ENCODE measurements at places on chromosomes 1 and 21.

GRCh38 chr1:41495210-41495948 lies 10.9 kb upstream of the EDN2 start:
- no peak for DNase-seq

DNA sequence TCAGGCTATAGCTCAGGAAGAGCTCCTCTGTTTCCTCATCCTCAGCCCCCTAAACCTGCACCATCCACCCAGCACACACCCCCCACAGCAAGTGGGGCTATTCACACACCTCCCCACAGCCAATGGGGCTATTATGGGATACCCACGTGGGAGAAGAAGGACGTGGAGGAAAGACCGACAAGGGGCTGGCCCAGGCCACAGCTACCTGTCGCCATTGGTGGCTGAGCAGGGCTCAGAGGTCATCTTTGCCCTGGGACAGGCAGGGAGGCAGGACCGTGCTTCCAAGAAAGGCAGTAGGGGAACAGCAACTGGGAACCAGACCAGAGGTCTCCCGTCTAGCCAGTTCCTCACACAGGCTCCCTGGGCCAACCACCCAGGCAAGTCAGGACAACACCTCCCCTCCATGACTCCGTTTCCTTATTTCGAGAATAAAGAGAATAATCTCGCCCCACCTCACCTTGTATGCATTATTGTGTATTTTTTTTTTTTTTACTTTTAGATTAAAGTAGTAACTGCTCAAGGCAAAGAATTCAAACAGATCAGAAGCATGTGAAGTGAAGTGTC lies 92.3 kb upstream of the TARDBP start:
- DNase-seq, result no peak

DNA sequence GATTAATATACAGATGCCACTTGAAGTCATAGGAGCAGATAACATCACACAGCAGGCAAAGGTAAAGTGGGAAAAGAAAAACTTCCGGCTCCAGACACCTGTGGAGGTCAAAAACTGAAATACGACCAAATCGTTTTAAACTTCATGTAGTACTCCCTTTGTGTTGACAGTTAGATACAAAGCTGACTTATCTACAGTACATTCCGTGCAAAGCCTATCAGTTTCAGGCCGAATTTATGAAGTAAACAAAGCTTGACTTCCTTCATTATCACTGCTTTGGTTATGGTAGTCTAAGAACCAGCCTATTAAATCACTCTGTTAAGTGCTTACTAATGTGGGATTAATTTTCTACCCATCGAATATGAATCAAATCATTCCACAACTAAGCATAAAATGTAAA lies 156.3 kb downstream of the SMYD3 start:
- no peak for DNase-seq

DNA sequence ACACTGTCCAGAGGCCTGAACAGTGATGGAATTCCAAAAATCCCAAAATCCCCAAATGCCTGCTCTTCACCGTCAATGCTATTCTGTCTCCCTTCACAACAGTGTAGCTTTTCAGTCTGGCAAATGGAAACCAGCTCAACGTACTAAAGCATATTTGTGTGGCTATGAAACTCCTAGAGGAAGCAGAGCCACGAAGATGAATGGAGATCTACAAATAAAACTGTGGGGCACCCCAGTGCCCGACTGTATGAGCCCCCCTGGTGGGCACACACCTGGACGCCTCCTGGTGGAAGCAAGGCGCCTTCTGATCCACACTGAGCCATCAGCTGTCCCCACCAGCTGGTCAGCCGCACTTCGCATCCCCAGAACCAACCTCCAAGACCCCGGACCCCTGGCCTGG lies 129.1 kb upstream of the SOD1 start:
- no peak for DNase-seq

GRCh38 chr1:89611721-89612120 lies 21.2 kb upstream of the LRRC8C start:
- no peak for DNase-seq

DNA sequence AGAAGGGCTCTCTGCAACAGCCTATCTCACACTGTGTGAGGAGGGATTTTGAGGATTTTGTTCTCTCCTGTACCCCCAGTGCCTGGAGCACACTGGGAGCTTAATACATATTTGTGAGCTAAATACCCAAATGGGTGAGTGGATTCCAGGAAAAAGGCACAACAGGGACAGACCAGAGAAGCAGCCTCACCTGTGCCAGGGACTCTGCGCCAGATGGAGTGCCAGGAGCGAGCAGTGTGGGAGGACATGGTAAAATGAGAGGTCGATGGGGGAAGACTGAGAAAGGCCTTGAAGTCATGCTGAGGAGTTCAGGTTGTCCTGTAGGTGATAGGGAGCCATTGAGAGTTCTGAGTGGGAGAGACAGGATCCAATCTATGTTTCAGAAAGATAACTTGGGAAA lies 11.0 kb upstream of the KCNA2 start:
- no peak for DNase-seq

- DNase-seq, result no peak
Measured at GRCh38 chr1:153597206-153597605, 15.7 kb downstream of the S100A16 start.

DNA sequence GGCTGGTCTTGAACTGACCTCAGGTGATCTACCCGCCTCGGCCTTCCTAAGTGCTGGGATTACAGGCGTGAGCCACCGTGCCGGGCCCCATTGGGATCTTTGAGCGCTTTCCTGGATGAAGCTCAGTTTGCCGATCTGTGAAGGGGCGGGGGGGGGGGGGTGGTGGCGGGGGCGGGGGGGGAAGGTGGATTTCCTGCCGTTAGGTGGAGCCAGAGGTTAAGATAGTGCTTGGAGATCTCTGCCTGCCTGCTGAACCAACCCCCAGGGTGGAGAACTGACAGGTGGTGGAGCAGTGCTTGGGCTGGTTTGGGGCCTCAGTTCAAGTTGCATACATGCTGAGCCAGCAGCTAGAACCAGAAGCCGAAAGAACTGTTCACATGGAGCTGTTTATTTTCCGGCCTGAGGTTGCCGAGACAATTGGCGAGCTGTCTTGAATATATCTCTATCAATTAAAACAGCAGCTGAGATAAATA lies 1.7 kb downstream of the TMCC2 start:
- DNase-seq, result peak; percentile 76

DNA sequence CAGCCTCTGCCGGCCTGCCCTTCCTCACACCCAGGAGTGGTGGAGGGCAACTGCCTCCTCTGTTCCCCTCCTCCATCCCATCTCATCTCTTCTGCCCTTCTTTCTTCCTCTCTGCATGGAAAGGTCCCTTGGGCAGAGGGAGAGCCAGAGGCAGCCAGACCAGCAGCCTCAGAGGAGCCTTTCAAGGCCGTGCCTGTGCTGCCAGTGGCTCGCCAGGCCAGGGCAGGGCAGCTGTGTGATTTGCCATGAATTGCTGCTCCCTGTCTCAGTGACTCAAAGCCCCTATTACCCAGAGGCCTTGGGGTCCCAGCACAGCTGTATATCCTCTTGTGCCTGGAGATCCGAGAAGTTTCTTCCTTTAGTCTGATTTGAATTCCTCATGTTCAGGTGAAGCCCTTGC lies 21.9 kb downstream of the TMCC2 start:
- no peak for DNase-seq

DNA sequence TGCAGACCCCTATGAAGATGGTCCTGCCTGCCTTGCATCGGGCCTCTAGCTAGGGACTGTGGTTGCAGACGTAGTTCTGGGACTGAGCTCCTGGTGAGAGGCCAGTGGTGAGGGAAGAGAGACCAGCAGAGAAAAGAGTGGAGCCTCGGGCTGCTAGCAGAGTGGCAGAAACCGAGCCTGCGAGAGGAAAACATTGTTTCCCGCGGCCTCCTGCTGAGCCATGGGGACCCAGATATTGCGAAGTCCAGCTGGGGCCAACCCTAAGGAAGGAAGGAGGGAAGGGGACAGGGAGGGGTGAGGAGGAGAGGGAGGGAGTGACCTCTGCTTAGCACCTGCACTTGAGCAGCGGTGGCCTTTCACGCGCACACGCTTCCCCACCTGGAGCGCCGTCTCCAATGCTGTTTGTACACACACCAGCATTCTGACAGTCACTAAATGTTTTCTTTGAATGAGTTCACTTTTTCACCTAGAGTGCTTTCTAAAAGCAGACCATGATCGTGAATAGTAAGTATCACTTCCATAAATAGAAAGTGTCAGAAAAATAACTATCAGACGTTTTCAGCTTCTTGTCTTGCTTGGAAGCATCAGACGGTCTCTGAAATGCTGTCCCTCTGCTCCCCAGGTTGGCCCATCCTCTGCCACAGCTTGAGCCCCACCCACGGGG lies 2.5 kb upstream of the FNDC10 start:
- no peak for DNase-seq

GRCh38 chr1:169868978-169869377 lies 24.7 kb downstream of the SCYL3 start:
- no peak for DNase-seq

GRCh38 chr1:156896490-156897033 lies 3.0 kb downstream of the PEAR1 start:
- DNase-seq, result no peak

GRCh38 chr1:53693773-53694717 lies 44.9 kb downstream of the GLIS1 start:
- DNase-seq, result no peak

- no peak for DNase-seq
Measured at GRCh38 chr1:23989263-23989662, 9.1 kb upstream of the SRSF10 start.

DNA sequence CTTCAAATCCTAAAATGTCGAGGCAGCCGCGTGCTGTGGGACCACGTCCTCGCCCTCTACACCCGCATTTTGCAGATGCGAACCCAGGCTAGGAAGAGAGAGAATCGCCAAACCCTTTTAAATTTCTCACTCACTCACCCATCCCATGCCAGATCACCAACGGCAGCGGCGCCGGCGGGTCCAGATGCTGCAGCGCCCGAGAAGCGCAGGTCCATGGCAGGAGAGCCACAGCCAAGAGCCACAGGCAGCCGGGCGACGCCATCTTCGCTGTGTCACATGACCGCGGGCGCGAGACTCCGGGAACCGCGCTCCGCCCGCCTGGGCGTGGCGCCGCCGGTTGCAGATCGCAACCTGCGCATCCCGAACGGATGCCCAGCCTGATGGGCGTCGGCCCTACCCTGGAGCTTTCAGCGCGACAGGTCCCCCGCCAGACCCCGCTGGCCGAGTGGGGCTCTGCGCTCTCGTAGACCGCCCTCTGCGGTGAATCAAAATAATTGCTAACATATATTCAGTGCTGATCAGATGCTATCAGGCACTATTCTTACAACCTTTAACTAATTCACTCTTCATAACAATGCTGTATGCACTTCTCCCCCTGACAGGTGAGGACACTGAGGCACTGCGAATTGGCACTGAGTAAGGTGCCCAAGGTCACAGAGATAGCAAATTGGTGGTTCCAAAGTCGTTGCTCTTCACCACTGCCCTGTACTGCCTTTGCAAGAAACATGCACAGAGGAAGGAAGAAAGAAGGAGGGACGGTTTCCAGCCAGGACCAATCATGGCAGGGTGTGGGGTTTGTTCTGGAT lies at the start of gene PPT1:
Gene PPT1 (minus strand): TSS at position 276 of the 806 bp plus-strand sequence. CDS start 14 bp downstream, at position 262.
- peak; percentile 40 for DNase-seq

- no peak for DNase-seq
Measured at GRCh38 chr1:6011161-6011945, 19.1 kb upstream of the NPHP4 start.

DNA sequence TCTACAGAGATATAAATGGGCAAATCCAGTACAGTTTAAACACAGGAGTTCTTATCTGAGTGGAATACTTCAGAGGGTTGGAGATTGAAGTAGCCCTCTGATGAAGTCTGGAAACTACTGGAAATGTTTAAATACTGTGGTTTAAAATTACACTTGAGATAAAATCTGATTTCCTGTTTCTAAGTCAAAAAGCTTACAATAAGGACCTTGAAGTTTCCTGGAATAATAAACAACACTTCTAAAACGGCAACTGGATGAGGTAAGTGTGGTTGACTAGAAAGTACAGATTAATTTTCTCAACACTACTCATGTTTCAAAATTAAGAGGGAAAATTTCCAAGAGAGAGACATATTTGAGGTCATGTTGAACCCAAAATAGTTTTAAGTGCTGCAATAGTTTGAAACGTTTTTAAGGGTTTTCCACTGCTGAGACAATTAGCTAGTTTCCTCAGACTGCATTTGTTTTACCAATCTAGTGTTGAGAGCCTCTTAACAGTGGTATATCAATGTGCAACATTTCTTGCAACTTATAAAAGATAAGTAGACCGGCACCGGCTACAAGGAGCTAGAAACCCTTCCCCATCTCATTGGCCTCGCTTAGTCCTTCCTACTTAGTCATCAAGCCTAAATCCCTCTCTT lies 27.4 kb downstream of the KCNA3 start:
- DNase-seq, result no peak

GRCh38 chr1:83516369-83516768 lies 482.6 kb downstream of the TTLL7 start:
- no peak for DNase-seq

DNA sequence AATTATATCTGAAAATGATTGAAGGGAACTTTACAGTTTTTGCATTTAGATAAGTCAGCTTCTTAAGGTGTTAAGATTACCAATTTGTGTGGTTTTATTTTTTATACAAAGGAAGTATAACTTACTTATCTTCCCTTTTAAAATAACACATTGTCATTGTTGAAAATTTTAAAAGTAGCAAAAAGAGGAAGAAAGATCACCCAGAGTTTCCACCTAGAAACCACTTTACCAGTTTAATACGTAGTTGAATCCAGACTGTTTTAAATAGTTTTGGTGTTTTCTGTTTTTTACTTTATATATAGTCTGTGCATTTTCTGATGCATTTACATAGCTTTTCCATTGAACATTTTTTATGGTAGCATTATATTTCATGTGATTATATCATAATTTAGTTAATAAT lies 6.1 kb downstream of the CCDC18 start:
- DNase-seq, result no peak

DNA sequence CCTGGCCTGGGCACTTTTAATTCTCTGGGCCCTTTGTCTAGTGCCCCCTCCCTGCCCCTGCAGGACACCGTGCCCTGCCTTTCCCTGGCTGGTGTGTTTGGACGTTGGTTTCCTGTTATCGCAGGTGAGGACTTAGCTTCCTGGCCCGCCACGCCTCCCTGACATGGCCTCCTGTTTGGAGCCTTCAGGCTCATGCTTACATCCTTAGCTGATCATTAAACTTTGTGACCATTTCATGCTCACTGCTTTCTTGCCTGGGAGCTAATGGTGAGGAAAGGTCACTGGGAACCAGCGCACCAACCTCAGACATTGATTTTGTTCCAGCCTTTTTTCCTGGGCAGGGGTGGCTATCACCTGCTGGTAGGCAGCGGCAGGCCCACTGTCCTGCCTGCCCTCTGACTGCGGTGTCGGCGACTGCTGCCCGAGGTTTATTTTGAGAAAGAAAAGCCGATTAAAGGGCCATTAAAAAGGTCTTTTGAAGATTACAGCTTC lies 3.7 kb downstream of the PFKL start:
- no peak for DNase-seq

DNA sequence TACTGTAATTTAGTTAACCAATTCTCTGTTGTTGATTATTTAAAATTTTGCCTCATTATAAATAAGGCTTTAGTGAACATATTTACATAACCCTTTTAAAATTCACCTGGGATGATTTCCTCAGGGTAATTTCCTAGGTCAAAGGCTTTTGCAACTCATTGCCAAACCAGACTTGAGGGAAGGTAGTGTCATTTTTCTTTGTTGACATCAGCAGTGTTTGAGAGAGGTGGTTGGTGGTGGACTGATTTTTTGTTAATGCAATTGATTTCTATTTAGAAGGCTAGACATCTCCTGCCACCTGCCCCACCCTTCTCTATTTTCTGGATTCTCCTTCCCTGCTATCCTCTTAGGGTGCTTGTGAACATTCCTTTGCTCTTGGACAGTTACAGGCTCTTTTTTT lies 116.8 kb downstream of the HHAT start:
- no peak for DNase-seq

- DNase-seq, result no peak
Measured at GRCh38 chr1:41278076-41278475, 36.0 kb upstream of the SCMH1 start.

GRCh38 chr1:54757833-54758232 lies 6.5 kb downstream of the PARS2 start:
- no peak for DNase-seq
